Mucosa of descending colon (tissue), 3 donors: ENCODE measurements at places on chromosomes 5 and 9. TPM values are rescaled to one million over a fixed set of nuclear protein-coding genes. Genes with fewer than 3 reads are reported as not detected.

PRR16 gene
- 0.69 TPM for total RNA-seq

MAMDC4 gene
- 15.4 TPM for total RNA-seq

FCN2 gene
- not detected for total RNA-seq

PCDHB12 gene
- total RNA-seq = 0.67 TPM

NR2F1 gene
- 2.3 TPM for total RNA-seq

CFAP90 gene
- total RNA-seq = not detected

IER5L gene
- total RNA-seq = 8.2 TPM

DNA sequence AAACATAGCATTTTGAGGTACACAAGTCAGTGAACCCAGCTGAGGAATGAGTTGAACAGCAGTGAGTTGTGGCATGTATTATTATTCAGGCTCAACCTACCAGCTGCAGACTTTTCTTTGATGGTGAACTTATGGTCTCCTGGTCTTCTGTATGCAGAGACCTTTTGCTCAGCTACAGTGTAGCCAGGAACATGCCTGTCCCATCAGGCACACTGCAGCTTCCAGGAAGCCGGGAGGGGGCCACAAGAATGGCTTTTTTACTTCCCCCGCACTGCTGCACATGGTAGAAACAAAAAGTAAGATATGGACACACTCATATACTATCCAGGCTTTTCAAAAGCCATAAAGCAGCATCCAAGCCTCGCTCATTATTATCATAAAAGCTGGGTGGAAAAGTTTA lies 65.3 kb upstream of the PLPP1 start:
- no peak for DNase-seq

DNA sequence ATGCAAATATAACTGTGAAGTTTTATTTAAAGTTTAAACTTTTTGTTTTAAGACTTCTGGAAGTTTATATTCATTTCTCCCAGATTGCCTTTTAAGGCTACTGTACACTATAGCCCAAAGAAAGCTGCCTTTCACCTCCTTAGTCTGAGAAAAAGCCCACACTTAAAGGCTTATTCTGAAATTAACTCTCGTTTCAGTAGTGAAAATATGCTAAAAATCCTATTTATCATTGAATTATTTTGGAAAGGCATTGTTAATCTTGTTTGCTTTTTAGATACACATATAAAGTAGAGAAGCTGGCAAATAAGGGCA lies 3.3 kb upstream of the PURA start:
- no peak for DNase-seq

DNA sequence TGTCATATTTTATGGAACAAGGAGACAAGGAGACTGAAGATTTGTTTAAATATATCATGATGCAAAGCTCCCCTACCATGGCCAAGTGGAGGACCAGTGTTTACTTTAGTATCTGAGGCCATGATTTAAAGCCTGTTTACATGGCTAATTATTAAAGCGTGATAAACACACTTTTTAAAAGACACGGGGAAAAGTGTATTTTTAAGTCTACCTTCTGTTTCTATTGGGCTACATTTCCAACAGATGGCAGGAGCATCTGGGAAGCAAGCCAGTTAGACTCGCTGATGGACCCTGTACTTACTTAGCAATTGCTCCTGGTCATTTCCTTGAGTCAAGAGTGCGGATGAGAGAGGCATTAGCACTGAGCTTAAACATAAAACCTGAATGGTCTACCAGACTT lies 480.3 kb upstream of the SEMA6A start:
- DNase-seq = no peak

- no peak for DNase-seq
Measured at GRCh38 chr9:28774433-28775235, 1201.4 kb upstream of the C9orf72 start.

- no peak for DNase-seq
Measured at GRCh38 chr5:139584137-139584536, 23.0 kb downstream of the UBE2D2 start.

DNA sequence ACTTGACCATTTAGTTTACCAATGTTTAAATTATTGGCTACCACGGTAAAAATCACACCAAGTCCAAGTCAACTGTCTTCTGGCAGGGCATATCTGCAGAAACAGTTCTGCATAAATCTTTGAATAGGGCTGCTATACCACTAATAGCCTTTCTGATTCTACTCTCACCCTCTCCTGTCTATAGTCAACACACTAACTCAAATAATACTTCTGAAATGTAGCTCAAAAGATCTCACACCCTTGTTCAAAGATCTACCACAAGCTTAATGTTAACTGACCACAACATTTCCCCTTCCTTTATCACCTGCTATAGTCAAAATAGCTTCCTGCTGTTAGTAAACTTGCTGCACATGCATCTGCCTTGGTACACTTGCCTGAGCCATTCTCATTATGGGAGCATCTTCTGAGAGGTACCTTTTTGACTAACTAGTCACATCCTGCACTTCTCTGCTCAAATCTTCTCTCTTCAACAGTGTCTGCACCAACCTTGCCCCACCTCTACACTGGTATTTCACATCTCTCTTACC lies 319.4 kb downstream of the CDH10 start:
- DNase-seq = no peak

- DNase-seq = no peak
Measured at GRCh38 chr5:141811287-141812155, 66.7 kb downstream of the PCDH1 start.

DNA sequence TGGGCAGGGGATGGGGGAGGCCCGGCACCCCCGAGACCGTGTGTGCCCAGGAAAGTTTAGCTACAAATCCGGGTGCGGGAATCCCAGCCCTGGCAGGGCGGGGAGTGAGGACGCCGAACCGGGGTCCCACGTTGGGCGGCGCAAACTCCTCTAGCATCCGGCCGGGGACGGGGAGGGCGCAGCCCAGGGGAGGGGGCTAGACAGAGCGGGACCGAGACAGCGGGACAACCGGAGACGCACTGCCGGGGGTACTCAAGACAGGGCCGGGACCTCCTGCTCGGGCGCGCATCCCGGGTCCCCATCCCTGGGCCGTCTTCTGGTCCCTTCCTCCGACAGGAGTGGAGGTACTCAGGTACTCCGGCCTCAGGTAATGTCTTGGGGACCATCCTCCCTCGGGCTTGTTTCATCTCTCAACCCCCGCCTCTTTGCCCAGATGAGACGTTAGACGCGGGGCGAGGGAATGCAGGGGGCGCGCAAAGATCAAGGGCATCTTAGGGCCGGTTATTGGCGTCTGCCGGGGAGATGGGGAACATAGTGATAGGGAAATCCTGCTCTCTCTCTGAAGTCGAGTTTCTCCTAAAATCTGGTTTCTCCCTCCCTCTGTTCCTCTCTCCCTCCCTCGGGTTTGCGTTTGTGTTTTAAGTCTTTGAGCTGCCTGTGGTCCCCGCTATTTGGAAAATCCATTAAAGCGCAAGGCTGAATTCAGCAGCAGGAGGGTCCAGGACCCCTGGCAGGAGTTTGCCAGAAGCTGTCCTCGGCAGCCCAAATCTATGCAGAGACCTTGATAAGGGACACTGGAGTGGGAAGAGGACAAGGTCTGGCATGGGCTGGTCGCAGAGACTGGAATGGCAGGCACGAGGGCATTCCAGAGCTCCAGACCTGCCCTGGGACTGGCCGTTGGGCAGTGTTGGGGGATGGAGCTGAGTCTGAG lies 815 bp downstream of the PDZD2 start:
- DNase-seq = peak; percentile 25

- DNase-seq = no peak
Measured at GRCh38 chr9:136499935-136500910, 17.4 kb upstream of the SEC16A start.
